Right lung (tissue), 10 donors: ENCODE measurements at places on chromosomes 3 and 15. TPM values are rescaled to one million over a fixed set of nuclear protein-coding genes. Genes with fewer than 3 reads are reported as not detected.

Gene CCK
- polyA plus RNA-seq: not detected

Gene ERC2
- polyA plus RNA-seq: 2.2 TPM

DNA sequence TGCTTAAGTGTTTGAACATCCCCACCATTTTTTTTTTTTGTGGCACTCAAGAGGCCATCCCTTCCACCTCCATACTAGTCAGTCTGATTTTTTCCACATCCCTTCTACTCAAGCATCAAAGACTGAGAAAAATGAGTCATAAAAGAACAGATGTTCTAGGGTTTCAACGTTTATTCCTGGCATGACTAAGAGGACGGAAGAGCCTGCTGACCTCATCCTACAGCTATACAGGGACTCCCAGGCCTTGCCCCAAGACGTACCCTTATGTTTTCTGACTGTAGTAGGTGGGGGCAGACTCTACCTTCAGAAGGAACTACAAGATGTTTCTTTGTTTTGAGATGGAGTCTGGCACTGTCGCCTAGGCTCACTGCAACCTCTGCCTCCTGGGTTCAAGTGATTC is 3.3 kb upstream of the ITPKA start:
- no peak for DNase-seq

DNA sequence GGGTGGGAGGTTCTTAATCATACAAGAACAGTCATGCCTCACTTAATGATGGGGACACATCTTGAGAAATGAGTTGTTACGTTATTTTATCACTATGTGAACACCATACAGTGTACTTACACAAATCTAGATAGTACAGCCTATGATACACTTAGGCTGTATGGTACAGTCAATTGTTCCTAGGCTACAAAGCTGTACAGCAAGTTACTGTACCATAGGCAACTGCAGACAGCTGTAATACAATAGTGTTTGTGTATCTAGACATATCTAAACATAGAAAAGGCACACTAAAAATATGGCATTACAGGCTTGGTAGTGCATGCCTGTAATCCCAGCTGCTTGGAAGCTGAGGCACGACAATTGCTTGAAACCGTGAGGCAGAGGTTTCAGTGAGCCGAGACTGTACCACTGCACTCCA is 55.7 kb upstream of the PLXND1 start:
- no peak for DNase-seq

DNA sequence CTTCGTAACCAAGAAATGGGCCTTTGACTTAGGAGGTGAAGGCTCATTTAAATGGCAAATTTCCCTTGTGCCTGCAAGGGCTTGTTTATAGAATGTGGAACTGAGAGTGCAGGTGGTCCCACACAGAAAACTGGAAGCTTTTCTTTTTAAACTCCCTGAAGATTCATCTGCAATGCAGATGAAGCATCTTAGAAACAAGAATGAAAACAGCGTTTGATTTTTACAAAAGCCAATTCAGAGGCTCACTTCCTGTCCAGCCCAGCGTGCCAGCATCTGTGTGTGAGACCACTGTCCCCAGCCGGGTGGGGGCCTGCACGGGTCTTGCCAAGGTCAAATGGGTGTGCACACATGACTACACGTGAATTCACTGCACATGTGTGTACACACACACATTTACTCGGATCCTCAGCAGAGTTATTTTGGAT is 94.7 kb downstream of the LINGO1 start:
- no peak for DNase-seq

GRCh38 chr3:127518456-127519081 is 72.0 kb downstream of the TPRA1 start:
- DNase-seq: no peak

- DNase-seq: peak; percentile 67
Measured at GRCh38 chr15:68795298-68795848, 25.3 kb downstream of the ANP32A start.
